ENCODE measurements at places on chromosomes 13 and 19.

GRCh38 chr19:10335352-10335985, 2.1 kb upstream of the RAVER1 start:
- no peaks in the 10 kb centered on the region for H3K27me3 ChIP-seq
- H3K4me1 ChIP-seq = peaks cover 13% of the 10 kb centered on the region
- H3K4me3 ChIP-seq = peak overlapping the region; percentile 81
- no peaks in the 10 kb centered on the region for H3K36me3 ChIP-seq
- H3K27ac ChIP-seq = peak overlapping the region; percentile 87

DNA sequence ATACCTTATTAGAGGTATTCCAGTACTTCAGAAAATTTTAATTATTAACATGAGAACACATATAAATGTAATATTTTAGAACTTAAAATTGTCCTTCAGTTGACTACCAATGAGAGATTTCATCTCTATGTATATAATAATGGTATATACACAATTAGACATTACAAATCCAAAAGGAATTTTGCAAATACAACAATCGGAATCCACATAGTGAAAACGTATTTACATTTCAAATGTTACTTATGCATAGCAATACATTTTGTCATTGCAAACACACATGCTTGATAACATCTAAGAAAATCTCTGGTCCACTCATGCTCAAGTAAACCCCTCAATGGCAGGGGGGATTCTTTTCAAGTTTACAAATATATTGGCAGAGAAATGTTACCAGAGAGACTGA, 2345.2 kb downstream of the PCDH9 start:
- no peak overlapping the region for H3K4me3 ChIP-seq
- no peaks in the 10 kb centered on the region for H3K4me1 ChIP-seq
- H3K27ac ChIP-seq = no peak overlapping the region
- no peak for DNase-seq

DNA sequence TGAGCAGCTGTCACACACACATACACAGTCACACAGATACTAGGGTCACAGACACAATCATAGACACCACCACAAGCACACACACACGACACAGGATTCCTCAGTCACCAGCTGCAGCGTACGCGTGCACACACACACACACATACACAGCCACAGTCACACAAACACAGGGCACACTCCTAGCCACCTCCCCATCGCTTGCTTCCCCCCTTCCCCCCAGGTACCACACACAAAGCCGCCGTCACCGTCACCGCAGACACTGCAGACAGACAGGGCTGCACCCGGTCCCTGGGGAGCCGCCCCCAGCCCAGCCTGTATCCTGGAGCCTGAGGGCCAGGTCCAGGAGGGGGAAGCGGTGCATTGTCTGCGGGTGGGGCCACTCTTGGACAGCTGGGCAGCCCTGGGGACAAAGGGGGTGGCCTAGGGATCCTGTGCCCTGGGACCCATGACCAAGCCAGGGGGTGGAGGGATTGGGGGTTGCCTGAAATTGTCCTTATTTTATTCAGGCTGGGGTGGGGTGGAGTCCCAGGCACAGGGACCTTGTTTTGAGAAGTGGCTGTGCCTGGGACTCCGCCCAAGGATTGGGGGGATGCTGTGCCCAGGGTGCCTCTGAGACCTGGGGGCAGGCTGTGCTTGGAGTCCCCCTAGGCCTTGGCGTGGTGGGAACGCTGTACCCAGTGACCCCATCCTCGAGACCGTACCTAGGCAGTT, 957 bp downstream of the NUMBL start:
- H3K4me1 ChIP-seq = peaks cover 16% of the 10 kb centered on the region
- H3K4me3 ChIP-seq = peak overlapping the region; percentile 69
- no peaks in the 10 kb centered on the region for H3K36me3 ChIP-seq

GRCh38 chr19:7622933-7623685, 6.2 kb downstream of the XAB2 start:
- no peak for DNase-seq
- H3K36me3 ChIP-seq = peaks cover 11% of the 10 kb centered on the region
- H3K27me3 ChIP-seq = no peaks in the 10 kb centered on the region

- DNase-seq = no peak
- H3K27me3 ChIP-seq = no peaks in the 10 kb centered on the region
- no peak overlapping the region for H3K27ac ChIP-seq
- no peak overlapping the region for H3K4me3 ChIP-seq
- H3K4me1 ChIP-seq = no peaks in the 10 kb centered on the region
- no peaks in the 10 kb centered on the region for H3K36me3 ChIP-seq
Measured at GRCh38 chr13:71842003-71842402, 25.0 kb downstream of the DACH1 start.

DNA sequence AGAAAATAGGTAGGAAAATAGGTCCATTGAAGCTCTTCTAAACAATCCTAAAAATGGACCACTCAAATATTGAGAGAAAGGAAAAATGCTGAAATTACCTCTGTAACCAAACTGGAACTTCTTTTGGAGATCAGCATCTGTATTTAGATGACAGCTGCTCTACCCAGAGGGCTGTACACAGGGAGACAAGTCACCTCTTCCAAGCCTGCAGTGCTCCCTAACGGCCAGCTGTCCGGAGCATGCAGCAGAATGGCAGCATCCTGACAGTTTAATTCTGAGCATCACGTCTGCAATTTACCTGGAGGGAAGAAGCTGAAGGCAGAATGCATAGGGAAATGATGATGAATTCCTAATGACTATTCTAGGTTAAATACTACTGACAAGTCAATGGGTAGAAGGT, 62.8 kb upstream of the DIAPH3 start:
- DNase-seq = no peak
- H3K4me1 ChIP-seq = no peaks in the 10 kb centered on the region
- no peak overlapping the region for H3K27ac ChIP-seq
- no peaks in the 10 kb centered on the region for H3K36me3 ChIP-seq
- no peaks in the 10 kb centered on the region for H3K27me3 ChIP-seq

- H3K4me1 ChIP-seq = no peaks in the 10 kb centered on the region
- no peaks in the 10 kb centered on the region for H3K27me3 ChIP-seq
- DNase-seq = no peak
Measured at GRCh38 chr19:39927524-39928356, 6.7 kb downstream of the FCGBP start.

DNA sequence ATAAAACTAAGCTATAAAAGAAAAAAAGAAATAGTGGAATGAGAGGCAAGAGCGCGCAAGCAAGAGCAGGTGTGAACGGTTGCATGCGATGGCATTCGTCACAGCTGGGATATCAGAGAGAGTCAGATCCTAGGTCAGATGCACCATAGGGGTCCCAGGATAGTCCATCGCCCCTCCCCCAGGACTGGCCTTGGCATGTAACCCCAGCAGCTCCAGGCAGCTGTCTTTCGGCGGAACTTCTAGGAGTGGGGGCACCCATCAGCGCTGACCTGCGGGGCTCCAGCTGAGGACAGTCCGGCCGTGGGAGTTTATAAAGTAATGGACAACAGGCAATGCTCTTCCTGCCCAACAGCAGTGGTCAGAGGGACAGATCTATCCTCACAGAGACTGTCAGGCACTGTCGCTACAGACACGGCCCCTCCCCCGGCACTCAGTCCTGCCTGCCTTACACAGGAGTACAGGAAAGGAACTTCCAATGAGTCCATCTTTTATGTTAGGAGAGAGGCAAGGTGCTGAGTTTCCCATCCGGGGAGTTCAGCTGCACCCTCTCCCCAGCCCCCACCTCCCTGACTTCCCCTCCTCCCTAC, 1.4 kb downstream of the SIAH3 start:
- H3K4me1 ChIP-seq = peaks cover 5% of the 10 kb centered on the region
- no peak overlapping the region for H3K4me3 ChIP-seq
- no peaks in the 10 kb centered on the region for H3K27me3 ChIP-seq
- no peak overlapping the region for H3K27ac ChIP-seq

GRCh38 chr13:19605161-19605955, 28.1 kb upstream of the MPHOSPH8 start:
- H3K27me3 ChIP-seq = no peaks in the 10 kb centered on the region
- no peak overlapping the region for H3K27ac ChIP-seq
- no peak for DNase-seq

GRCh38 chr13:112143753-112144615, 77.0 kb downstream of the SOX1 start:
- no peaks in the 10 kb centered on the region for H3K4me1 ChIP-seq
- DNase-seq = no peak
- H3K36me3 ChIP-seq = no peaks in the 10 kb centered on the region
- peaks cover 2% of the 10 kb centered on the region for H3K27me3 ChIP-seq
- H3K27ac ChIP-seq = no peak overlapping the region
- H3K4me3 ChIP-seq = no peak overlapping the region

GRCh38 chr13:27309967-27310598, 39.5 kb downstream of the RASL11A start:
- H3K27ac ChIP-seq = no peak overlapping the region
- no peak overlapping the region for H3K4me3 ChIP-seq
- no peaks in the 10 kb centered on the region for H3K27me3 ChIP-seq
- DNase-seq = no peak
- no peaks in the 10 kb centered on the region for H3K4me1 ChIP-seq

DNA sequence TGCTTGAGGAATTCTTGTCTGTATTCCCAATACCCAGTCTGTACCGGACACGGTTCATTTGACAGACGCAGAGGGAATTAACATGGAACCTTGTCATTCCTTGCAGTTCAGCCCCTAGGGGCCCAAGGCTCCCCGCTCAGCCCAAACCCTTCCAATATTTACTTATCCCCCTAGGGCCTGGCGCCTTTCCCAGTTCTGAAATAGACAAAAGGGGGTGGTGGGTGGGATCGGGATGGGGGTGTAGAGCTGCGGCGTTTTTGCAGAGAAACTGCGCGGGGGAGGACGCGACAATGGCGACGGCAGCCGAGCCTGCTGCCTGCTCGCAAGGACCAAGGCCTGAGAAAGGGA, 583 bp downstream of the AKAP8L start:
- peaks cover under 1% of the 10 kb centered on the region for H3K36me3 ChIP-seq
- H3K4me3 ChIP-seq = peak overlapping the region; percentile 92
- peaks cover 29% of the 10 kb centered on the region for H3K4me1 ChIP-seq
- no peak for DNase-seq

DNA sequence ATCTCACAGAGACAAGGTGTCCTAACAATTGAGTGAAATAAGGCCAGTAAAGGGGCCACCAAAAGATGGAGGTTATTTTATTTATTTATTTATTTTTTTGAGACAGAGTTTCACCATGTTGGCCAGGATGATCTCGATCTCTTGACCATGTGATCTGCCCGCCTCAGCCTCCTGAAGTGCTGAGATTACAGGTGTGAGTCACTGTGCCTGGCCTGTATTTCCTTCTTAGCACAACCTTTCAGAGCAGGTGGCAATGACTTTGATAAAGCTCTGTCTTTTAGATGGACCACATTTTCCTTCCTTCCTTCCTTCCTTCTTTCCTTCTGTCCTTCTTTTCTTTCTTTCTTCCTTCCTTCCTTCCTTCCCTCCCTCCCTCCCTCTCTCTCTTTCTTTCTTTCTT, 11.0 kb upstream of the DOCK6 start:
- no peaks in the 10 kb centered on the region for H3K4me1 ChIP-seq
- no peaks in the 10 kb centered on the region for H3K36me3 ChIP-seq
- DNase-seq = no peak
- H3K4me3 ChIP-seq = no peak overlapping the region

DNA sequence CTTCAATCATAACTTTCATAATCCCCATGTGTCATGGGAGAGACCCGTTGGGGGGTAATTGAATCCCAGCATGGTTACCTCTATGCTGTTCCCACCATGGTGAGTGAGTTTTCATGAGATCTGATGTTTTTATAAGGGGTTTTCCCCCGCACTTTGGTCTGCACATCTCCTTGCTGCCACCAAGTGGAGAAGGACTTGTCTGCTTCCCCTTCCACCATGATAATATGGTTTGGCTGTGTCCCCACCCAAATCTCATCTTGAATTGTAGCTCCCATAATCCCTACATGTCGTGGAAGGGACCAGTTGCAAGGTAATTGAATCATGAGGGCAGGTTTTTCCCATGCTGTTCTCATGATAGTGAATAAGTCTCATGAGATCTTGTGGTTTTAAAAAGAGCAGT, 524.9 kb downstream of the SLITRK5 start:
- H3K4me1 ChIP-seq = no peaks in the 10 kb centered on the region
- no peaks in the 10 kb centered on the region for H3K27me3 ChIP-seq
- H3K36me3 ChIP-seq = no peaks in the 10 kb centered on the region
- H3K4me3 ChIP-seq = no peak overlapping the region
- no peak for DNase-seq

DNA sequence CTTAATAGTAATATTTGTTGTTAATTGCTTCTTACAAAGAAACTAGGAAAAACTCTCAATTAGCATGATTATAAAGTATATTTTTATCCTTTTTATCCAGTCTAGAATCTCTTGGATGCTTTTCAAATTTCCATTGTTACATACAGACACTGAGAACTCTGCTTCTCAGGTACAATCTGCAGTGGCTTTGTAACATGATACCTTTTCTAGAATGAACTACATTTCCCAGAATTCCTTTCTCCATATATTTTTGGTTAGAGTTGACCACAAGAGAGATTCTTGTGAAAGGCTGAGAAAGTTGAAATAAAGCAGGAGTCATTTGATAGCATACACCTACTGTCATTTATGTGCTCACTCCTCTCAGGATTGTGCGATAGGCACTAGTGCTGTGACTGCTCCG, 148.6 kb downstream of the SLITRK6 start:
- H3K27me3 ChIP-seq = no peaks in the 10 kb centered on the region
- H3K36me3 ChIP-seq = no peaks in the 10 kb centered on the region
- DNase-seq = no peak
- no peak overlapping the region for H3K4me3 ChIP-seq
- H3K4me1 ChIP-seq = no peaks in the 10 kb centered on the region

DNA sequence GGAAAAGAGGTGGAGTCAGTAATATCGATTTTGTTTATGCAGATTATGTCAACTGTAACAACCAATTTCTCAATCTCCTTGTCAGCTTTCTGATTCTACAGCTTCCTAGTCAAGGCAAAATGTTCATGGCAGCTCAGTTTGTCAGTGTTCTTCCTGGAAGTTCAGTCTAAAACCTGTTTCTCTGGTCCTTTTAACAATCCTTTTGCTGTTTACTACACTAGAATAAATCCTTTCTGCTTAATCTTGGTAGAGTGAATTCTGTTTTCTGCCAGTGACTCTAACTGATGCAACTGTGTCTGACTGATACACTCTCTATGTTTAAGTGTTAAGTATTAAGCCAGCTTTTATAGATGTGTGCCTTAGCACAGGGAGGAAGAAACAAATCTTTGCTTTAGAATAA, 516.9 kb upstream of the KLF12 start:
- H3K27ac ChIP-seq = no peak overlapping the region
- no peak overlapping the region for H3K4me3 ChIP-seq
- H3K27me3 ChIP-seq = no peaks in the 10 kb centered on the region
- peak; percentile 8 for DNase-seq
- no peaks in the 10 kb centered on the region for H3K4me1 ChIP-seq
